Activated naive CD4-positive, alpha-beta T cell (primary cell): ENCODE measurements at places on chromosomes 7 and 10.

DNA sequence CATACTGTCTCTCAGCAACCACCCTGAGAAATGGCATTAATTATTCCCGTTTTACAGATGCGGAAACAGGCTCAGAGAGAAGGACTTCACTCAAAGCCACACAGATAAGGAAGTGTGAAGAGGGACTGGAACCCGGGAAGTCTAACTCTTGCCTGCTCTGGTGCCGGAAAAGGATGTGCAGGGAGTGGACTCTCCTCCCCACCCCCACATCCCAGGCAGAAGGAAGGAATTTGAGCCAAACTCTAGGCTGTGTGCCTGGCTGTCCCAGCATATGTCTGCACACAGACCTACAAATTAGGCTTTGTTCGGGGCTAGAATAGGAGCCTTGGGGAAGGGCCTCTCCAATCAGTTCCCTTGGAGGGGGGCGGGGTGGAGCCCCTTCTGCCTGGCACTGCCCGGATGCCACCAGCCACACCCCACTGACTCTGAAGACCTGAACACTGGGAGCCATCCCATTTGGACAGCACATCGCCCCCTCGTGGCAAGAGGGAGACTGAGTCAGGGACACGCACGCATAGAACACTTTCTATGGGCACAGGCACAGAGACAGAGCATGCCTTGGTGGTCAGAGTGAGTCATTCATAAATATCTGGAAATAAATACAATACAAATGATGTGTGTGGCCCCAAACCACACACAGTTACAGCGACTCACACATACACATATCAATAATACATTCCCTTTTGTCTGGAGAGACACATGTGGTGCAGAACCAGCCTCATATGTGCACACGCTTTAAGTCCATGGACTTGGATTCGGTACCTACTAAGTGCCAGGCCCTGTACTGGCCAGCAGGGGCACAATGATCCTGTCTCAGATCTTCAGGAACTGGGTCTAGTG is 13.1 kb downstream of the LZTS2 start:
- no peak for DNase-seq

DNA sequence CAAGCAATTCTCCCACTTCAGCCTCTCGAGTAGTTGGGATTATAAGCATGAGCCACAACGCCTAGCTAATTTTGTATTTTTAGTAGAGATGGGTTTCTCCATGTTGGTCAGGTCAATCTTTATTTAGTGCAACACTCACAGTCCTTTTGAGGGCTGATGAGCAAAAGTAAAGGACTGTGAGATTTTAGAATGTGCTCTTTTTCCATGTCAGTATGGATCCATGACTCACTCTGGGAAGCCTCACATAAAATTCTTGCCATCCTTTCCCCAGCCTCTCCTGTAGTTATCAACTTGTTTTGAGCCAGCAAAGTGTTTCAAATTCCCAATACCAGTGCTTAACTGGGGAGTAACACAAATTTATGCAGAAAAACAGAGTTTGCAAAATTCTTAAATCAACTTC is 135.8 kb upstream of the CXCL12 start:
- no peak for DNase-seq

DNA sequence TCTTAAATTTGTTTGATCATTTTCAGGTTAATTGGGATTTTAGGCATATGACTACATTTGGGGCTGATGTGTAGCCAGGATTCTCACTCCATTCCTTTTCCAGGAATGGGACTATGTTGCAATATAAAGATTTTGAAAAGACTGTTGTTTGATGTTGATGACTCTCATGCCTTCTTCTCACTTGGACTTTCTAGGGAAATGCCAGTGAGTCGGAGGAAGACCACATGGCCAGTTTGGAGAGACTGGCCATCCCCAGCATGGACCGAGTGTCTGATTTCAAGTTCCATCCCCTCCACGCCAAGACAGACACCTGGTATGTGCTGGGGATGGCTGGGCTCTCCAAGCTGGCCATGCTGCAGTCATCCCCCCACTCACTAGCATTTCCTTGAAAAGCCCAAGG is 5.5 kb downstream of the IGFBP3 start:
- no peak for DNase-seq

DNA sequence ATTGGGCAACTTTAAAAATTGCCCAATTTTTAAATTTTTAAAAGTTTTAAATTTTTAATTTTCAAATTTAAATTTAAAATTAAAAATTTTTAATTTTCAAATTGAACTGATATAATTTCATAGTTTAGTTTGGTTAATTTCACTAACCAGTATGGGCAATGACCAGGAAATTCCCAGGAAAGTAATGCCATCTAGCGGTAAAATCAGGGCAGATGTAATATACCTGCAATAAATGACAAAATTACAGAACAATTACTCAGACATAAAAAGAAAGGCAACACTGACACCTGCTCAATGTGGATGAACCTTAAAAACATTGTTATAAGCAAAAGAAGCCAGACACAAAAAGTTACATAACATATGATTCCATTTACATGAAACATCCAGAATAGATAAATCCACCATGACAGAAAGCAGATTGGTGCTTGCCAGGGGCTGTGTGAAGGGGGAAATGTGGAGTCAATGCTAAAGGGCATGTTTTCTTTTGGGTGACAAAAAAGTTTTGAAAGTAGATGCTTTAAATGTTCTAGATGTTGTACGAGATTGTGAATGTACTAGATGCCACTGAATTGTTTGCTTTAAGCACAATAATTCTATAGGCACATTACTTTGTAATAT is 28.6 kb upstream of the SLC16A12 start:
- DNase-seq = no peak

DNA sequence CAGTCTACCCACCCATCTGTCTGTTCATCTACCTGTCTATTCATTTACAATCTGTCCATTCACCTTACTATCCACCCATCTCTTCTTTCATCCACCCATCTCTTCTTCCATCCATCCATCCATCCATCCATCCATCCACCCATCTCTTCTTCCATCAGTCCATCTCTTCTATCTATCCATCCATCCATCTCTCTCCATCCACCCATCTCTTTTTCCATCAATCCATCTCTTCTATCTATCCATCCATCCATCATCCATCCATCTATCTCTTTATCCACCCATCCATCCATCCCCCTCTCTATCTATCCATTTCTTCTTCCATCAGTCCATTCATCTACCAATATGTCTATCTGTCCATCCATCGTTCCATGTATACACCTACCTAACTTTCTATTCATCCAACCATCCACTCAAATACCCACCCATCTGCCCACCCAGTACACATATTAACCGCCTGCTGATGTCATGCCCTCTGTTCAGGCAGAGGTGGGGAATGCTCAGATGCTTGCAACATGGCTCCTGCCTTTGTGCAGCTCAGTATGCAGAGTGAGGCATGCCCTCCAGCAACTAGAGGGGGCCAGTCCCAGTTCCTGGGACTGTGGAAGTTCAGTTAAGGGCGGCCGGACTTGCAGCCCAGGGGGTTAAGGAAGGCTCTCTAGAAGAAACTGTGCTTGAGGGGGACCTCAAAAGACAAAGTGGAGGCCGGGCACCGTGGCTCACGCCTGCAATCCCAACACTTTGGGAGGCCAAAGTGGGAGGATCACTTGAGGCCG is 11.3 kb upstream of the MLXIPL start:
- no peak for DNase-seq

DNA sequence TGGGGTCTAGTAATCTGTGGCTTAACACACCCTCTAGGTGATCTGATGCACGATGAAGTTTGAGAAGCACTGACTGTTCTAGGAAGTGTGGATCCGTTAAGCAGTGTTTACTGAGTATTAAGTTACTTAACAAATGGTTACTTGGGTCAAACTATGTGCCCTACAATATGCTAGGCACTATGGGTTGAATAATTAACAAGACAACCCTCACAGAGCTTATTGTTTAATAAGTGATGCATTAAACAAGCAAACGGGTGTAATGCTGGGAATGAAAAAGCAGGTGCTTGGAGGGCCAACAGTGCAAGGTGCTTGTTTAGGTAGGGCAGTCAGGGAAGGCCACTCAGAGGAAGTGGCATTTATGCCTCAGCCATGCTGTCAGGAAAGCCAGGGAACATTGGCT is 378.0 kb upstream of the PODXL start:
- DNase-seq = no peak

DNA sequence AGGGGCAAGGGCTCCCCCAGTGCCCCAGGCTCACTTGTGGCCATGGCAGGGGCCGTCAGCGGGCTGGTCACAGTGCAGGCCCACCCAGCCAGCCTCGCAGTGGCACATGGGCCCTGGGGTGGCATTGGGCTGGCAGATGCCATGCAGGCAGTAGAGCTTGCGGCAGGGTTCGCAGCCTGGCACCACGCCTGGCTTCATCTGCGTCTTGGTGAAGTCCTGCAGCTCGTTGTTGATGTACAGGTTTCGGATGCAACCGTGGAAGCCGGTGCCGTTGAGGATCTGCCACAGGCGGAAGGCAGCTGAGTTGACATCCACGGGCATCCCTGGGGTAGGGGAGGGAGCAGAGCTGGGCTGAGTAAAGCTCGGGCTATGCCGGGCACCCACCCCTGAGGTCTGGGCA is 170.6 kb downstream of the LCOR start:
- no peak for DNase-seq

GRCh38 chr7:34991938-34992840 is 45.1 kb downstream of the DPY19L1 start:
- no peak for DNase-seq

DNA sequence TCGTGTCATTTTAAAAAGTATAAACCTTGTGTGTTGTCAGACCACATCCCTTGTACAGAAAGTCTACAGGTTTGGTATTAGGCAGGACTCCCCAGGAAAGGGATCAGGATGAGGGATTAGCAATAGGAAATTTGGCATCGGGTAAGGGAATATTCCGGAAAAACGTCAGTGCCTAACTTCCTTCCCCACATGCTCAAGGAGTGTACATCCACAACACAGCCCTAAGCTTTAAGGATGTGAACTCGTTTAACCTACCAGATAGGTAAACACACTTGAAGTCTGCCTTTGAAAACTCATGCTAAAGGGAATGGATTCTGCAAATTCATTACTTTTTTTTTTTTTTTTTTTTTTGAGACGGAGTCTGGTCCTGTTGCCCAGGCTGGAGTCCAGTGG is 194.9 kb downstream of the SKIDA1 start:
- DNase-seq = no peak

DNA sequence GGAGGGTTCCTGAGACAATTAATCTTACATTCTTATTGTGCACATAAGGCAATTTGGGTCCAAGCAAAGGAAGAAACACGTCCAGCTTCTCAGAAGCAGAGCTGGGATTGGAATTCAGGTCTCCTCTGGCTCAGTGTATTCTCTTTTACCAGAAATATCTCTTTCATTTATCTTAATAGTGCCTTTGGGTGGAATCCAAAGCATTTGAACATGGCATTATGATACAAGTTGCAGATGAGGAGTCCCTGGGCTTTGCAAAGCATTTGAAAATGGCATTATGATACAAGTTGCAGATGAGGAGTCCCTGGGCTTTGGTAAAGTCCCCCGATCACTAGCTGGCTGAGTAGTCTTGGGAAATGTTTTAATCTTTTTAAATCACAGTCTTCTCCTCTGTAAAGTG is 30.0 kb upstream of the PTN start:
- no peak for DNase-seq

- no peak for DNase-seq
Measured at GRCh38 chr7:108094346-108094745, 35.8 kb downstream of the LAMB4 start.

DNA sequence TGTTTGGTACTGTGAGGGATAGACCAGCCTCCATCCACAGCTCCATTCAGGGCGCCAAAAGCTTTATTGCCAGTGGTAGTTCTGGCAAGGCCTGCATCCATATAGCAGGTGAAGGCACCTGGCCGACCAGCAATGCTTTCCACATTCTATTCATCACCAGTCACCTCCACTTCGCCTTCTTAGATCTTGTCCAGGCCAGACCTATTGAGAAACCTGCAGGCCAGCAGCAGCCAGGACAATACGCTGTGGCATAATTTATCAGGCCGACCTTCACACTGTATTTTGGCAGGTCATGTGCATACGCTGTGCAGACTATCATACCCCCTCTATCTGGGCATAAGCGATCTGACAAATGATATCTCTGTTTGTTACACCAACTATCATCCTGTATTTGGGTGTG is 15.2 kb upstream of the KNDC1 start:
- no peak for DNase-seq

DNA sequence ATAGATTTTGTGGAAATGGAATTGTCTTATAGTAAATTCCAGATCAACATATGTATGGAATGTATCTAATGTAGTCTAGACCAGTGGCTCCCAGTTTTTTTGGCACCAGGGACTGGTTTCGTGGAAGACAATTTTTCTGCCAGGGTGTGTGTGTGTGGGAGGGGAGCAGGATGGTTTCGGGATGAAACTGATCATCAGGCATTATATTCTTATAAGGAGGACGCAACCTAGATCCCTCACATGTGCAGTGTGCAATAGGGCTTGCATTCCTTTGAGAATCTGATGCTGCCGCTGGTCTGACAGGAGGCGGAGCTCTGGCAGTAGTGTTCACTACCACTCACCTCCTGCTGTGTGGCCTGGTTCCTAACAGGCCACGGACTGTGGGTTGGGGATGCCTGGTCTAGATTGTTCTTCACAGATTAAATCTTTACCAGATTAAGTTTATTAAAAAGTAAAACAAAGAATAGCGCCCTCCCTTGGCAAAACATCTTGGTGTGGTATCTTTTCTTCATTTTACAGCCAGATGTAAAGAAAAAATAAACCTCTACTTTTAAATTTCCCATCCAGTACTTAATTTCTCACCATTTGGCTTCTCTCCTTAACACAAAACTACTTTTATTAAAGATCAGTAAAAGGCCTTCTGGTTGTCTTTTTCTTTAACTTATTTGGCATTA is 48.4 kb downstream of the SEPTIN7 start:
- no peak for DNase-seq

DNA sequence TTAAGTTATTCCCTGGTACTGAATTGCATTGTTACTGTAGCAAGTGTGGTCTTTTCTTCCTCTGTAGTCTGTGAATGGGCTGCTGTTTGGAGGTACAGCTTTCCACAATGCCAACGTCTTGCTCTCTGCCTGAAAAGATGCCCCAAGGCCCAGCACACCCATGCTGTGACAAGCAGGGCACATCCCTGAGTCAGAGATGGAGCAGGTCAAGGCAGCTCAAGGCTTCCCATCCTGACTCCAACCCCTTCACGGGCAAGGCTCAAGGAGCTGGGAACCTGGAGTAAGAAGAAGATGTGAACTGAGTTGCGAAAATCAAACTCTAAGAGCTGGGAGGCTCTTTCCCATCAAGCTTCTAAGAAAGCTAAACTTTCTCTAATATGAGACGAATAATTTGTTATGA is 27.2 kb downstream of the SVIL start:
- no peak for DNase-seq

DNA sequence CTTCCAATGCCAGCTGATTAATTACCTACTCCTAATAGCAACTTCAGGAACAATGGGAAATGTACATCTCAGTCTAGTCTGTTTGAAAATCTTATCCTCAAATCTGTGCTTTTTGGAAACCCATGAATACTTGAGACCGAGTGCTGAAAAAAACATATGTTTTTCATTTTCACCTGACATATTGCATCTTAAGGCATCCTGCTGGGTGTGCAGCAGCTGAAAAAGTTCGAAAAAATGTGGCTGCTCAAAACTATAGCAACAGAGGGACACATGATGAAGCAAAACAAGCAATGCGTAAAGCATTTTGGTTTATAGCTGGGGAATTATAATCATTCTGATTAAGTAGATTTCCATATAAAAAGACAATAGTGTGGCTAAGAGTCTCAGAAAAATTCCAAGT is 218.0 kb downstream of the CREB5 start:
- DNase-seq = no peak

GRCh38 chr10:80537086-80537735 is 491 bp upstream of the SH2D4B start:
- DNase-seq = no peak
